ENCODE measurements at places on chromosomes 3 and 15.

GRCh38 chr3:124611520-124611919, 118.7 kb upstream of the UMPS start:
- no peak for DNase-seq

DNA sequence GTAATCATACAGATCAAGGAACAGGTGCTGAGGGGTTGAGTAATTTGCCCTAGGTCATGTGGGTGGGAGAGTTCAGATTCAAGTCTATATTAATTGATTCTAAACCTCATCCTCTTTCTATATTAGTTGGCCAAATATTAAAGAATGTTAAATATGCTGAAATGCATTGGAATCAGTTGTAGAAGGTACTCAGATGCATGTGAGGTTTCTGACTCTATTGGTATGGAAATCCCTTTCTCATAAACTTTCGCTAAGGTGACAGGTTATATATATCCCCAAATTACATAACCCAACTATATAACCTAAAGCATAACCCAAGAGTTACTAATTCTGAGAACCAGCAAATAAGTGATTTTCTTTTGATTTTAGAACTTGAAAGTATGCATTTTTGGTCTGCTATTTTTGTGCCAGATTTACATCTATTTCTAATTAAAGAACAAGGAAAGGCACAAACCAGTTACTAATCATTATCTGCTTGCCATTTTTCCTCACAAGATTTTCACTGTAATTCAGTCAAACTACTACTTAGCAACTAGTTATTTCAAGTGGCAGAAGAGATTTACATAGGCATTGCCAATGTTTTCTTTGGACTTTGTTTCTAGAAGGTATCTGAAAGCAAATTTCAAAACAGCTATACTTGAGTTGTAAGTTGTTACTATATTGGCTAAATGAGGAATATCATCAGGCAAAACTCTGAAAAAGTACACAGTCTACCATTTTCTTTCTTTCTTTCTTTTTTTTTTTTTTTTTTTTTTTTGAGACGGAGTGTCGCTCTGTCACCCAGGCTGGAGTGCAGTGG, 201.3 kb downstream of the RBMS3 start:
- no peak for DNase-seq

DNA sequence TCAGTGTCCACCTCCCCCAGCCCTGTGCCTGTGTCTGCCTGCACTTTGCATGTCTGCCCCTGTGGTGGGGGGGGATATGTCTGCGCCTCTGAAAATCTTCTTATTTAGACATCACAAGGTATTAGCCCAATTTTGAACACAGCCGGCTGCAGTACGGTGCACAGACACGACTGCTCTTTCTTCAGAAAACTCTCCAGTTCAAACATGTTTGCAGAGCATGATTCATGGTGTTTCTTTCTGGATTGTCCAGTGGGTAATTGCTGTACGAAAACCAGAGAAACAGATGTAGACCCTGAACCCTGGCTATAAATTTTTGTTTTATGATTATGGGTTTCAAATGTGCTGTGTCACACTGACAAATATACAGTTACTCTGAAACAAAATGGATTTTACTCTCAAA, 3.4 kb upstream of the RARB start:
- DNase-seq = no peak

DNA sequence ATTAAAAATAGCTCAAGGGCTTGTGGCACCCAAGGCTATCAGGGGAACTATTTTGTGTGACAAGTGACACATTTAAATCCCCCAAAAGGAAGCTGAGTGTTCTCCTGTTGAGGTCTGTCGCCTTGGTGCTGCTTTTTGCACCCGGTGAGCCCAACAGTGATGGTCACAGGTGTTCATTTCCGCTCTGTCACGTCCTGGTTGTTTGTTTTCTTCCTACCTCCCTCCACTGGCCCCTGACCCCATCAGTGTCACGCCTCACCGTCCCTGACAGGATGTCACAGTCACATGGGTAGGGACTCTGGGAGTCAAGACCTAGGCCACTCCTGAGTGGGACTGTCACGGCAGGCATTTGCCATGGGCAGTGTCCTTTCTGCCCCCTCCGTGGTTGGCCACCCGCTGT, 11.2 kb downstream of the SLCO3A1 start:
- DNase-seq = no peak

DNA sequence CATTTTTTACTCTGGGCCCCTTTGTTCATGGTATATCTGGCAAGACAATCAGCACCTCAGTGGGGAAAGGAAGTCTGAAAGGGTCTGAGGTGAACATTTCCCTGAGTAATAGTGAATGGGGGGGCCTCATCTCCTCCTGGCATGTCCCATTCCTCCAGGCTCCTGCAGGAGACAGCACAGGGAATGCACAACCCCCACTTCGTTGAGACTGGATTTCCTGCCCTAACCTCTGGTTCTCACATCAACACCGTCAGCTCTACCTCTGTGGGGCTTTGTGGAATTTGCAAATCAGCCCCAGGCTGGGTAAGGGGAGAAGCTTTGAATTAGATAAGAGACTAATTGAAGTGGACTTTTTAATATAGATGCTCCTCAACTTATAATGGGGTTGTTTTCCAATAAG, 168.3 kb upstream of the TRIM42 start:
- DNase-seq = no peak

DNA sequence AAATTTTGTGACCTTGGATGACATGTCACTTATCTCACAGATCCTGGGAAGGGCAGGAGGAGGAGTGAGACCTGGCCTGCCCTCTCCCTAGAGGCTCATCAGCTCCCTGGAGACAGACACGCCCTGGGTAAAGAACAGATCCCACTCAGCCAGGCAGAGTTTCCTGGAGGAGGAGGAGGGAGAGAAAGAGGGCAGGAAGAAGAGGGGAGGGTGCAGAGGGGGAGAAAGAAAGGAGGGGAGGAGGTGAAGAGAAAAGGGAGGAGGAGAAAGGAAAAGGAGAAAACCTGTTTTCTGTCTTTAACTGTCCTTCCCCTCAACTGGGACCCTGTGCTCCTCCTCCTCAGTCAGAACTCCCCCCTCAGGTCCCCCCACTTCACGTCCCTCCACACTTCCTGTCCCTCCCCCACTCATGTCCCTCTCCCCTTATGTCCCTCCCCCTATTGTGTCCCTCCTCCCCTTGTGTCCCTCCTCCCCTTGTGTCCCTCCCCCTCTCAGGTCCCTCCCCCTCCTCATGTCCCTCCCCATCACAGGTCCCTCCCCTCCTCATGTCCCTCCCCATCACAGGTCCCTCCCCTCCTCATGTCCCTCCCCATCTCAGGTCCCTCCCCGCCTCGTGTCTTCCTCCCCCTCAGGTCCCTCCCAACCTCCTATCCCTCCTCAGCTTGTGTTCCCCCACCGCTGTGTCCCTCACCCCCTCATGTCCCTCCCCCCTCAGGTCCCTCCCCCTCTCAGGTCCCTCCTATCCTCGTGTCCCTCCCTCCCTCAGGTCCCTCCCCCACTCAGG, 52.3 kb upstream of the CGNL1 start:
- no peak for DNase-seq

DNA sequence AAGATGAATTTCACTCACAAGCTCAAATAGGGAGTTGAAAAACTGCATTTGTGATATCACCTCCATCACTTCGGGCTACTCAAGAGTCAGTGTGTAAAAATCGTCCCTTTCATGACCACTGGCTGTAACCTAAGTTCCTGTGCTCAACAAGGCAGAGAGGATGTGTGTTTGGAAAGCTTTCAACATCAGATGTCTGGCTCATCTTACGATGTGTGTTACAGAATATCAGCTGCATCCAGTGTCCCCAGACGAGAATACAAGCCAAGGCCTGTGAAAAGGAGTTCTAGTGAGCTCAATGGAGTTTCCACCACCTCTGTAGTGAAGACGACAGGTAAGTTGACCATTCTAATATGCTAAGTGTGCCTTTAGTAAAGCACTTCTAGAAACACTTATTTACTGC, 65.5 kb upstream of the ADAMTSL3 start:
- no peak for DNase-seq

- no peak for DNase-seq
Measured at GRCh38 chr3:11522398-11522715, 121.4 kb downstream of the VGLL4 start.

DNA sequence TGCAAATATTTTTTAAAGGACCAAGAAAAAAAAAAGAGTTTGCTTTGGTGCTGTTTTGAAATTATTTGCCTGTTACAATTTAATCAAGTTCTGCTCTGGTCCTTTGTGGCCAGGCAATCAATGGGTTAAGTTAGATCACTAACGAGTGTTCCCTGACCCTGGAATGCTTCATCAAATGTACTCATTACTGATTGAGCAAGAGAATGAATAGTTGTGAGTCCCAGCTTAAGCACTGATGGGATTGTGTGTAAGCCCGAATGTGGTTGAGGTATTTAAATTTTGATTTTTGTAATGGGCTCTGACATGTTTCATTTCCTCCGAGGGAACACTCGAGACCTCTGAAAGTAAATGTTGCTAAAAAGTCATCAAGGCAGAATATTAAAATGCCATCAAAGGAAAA, 699.1 kb downstream of the MCTP2 start:
- no peak for DNase-seq

DNA sequence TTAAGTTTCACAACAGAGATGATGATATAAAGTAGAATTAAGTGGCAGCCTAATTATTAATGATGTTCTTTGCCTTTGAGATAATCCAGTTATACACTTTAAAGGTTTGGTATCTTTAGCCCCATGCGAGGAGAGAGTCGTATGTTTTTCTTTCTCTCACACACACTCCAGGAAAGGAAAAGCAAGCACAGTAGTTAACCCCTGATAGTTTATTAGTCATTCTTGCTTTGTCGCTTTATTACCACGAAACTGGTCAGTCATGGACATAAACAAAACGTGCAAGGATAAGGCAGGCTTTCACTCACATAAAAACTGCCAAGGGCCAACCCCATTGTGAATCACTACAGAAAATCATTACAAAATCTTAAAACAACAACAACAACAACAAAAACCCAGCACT, 866.9 kb downstream of the FHIT start:
- DNase-seq = no peak

DNA sequence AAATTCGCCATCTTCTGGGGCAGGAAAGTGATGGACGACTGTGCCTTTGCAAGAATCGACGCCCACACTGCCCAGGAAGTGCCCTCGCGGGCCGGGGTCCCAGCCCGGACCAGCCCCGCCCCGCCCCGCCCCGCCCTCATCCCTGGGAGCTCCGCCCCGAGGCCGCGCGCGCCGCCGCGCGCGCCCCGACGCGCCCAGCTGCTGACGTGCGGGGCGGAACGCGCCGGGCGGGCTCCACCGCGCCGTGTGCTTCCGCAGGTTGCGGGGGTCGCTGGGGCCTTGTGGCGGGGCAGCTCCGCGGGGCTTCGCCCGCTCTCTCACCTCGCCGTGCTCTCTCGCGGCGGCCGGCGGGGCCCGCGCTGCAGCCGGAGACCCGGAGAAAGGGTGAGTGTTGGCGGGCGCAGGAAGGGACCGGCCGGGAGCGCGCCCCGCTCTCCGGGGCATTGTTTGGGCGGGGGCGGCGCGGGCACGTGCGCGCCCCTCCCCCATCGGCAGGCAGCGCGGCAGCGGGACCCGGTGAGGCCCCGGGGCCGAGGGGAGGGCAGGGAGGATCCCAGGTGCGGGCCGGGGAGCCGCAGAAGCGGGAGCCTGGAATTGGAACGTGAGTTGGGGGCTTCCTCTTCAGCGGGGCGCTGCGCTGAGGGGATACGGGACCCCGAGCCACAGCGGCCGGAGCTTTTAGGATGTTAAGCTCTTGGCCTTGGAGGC, at the start of gene YEATS2:
YEATS2 (plus strand) TSS at position 188 of the 708 bp plus-strand sequence. CDS start 17,366 bp downstream, outside the sequence.
- no peak for DNase-seq

GRCh38 chr3:69869643-69870042, 129.9 kb upstream of the SAMMSON start:
- DNase-seq = no peak

DNA sequence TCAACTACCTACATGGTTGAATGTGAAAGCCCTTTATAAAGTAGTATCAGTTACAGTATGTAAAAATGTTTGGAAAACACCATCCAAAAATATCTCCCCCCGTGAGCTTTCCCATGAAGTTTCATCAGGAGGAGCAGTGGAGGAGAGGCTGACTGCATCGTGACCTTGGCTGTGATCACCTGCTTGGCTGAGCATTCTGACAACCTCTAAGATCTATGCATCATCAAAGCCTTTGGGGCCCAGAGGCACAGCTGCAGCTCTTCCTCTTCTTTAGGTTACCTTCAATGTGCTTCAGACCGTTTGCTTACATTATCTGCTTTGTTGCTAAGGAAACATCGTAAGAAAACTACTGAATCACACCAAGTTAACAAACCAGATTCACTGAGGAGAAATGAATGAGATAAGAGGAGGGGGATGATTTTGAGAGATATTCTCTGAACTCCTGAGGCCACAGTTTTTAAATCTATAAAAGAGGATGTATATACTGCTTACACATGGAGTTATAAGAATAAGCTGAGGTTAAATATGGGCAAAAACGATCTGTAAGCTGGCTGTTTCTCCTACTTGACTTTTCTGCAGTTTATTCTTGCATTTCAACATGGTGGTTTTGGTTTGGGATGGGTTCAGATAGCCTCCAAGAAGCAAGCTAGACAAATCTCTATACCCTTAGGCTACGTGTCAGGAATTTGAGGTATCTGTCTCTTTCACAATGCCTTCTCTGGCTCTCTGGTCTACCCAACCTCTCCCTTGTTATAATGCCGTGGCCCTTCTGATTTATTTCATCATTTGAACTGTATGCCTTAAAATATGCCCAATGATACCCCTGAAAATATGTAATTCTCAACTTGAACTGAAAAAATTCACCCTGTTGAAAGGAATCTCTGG, 4.0 kb downstream of the GCSAM start:
- DNase-seq = peak; percentile 51

GRCh38 chr15:78070049-78070700, 7.3 kb downstream of the TBC1D2B start:
- no peak for DNase-seq

DNA sequence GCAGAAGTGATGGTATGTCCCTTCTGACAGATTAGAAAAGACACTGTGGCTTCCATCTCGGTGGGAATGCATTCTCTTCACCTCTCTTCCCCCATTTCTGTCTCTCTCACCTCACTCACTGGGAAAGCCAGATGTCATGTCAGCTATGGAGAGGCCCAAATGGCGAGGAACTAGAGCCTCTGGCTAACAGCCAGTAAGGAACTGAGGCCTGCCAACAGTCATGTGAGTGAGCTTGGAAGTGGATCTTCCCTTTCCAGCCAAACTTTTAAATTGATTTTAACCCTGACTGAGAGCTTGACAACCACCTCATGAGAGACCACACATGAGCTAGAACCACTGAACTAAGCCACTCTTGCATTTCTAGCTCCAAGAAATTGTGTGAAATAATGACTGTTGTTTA, 35.2 kb upstream of the CDAN1 start:
- DNase-seq = no peak

GRCh38 chr15:92365084-92365483, 28.6 kb upstream of the ST8SIA2 start:
- no peak for DNase-seq

- no peak for DNase-seq
Measured at GRCh38 chr3:120688121-120688520, 6.1 kb upstream of the HGD start.

- DNase-seq = no peak
Measured at GRCh38 chr3:71524672-71525071, 58.9 kb downstream of the FOXP1 start.

- DNase-seq = no peak
Measured at GRCh38 chr15:31571676-31572075, 245.0 kb downstream of the KLF13 start.

Measured in AG09309 (cell line).